ENCODE measurements at places on chromosomes 13 and 19.

DNA sequence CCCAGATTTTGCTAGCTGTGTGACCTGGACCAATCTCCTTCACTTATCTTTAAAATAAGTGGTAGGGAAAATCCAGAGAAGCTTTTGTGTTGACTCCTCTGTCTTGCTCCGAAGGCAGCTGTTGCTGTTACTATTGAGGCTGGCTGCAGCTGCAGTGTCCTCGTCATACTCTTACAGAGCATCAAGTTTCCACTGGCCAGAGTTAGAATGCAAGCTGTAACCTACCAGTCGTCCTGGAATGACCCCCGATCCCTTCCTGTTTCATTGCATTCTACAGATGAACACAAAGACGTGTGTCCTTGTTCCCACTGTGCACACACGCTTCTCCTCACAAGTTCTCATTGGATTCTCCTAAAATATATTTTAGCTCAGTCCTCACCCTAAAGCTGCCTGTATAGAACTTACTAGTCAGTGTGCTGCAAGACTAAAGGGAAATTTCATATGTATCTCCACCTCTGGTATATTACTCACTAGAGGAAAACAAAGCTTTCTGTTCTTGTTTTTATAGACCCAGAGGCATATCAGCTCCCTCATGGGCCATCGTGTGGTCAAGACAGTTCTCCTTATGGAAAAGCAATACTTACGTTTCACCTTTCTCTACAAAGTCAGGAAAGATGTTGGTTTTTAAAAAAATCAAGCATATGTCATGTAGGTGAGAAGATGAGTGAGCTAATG, 589.8 kb downstream of the LMO7 start:
- no peak for DNase-seq

DNA sequence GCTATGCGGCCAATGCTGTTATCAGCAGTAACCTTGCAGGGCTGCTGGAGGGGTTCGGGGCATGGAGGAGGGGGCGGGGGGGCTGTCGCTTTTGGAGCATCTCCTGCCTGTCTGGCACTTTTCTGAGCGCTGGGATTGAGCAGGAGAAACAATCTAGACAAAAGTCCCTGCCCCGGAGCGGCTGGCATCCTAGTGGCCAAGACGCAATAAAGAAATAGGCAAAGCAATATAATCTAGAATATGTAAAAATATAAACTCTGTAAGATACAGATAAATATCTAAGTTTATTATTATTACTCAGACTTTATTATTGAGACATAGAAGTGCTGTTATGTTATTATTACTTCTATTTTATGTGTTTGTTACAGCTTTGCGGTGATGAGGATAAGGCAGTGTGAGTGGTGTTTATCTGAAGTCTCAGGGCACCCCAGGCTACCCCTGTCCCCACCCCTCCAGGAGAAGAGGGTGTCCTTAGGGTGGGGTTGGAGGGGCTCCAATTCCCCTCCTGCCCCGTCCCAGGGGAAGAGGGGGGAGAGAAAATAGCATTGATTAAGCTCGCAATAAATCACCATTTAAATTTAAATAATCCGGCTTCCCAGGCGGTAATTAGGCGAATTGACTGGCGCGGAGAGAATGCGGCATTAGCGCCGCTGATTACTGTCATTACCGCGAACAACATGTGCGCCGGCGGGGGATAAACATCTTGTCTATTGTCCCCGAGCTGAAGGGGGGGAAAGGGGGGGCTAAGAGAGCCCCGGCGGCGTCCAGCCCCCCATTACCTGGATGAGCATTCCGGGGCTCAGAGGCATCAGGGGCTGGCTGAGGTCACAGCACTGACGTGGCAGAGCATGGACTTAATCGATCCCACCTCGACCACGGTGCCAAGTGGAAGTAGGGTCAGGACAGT, 3.2 kb downstream of the NPAS1 start:
- no peak for DNase-seq

GRCh38 chr19:35109395-35110112, 6.1 kb upstream of the FXYD3 start:
- DNase-seq: no peak

DNA sequence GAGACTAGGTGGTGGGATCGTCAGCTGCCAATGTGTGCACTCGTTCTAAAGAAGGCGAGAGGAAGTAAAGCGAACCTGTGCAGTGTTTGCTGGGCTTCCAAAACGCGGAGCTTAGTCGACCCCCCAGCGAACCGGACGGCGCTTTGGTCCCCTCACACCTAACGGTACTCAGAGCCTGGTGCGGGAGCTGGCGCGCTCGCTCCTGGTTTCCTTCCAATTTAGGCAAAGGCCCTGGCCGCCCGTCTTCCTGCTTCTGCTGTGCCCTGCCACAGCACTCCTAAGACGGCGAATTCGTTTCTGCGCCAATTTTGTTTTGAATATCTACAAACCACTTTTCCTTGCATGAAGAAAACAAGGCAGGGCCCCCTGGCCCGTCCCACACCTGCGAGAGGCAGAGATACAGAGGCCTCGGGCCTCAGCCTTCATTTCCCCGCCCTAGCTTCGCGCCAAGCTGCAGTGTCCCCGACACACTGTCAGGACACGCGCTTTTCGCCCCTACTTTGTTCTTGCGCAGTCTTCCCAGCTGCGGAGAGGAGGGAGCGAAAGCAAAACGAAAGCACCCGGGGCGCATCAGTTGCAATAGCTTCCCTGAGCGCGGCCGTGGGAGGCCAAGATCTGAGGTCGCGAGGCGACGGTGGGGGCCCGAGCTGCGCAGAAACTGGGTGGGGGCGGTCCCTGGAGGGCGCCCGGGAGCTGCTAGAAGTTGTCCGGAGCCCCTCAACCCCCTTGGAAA, 111.9 kb downstream of the KCNRG start:
- DNase-seq: peak; percentile 61

- DNase-seq: no peak
These were observed 24.6 kb upstream of the F7 start for GRCh38 chr13:113080901-113081521.

DNA sequence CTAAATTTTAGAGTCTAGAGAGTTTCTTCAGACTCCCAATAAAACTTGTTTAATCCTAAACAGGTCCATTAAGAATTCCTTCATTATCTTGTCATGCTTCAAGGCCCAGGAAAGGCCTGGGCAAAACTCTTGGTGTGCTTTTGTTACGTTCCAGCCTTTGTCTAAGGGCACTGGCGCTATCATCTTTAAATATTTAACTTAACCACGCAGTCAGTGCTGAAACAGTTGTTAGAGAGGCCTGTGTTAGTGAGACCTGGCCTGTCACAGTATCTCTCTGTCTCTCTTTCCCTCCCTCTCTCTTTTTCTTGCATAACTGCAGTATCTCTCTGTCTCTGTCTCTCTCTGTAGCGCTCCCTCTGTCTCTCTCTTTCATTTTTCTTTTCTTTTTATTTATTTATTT, 8.2 kb upstream of the OR1M1 start:
- no peak for DNase-seq

- no peak for DNase-seq
These were observed 38.2 kb upstream of the ZNF492 start for GRCh38 chr19:22595918-22596341.
